ENCODE measurements at places on chromosomes 6 and 20.
A peak's percentile ranks its signal among the peaks of the same experiment; 100 is the strongest.

DNA sequence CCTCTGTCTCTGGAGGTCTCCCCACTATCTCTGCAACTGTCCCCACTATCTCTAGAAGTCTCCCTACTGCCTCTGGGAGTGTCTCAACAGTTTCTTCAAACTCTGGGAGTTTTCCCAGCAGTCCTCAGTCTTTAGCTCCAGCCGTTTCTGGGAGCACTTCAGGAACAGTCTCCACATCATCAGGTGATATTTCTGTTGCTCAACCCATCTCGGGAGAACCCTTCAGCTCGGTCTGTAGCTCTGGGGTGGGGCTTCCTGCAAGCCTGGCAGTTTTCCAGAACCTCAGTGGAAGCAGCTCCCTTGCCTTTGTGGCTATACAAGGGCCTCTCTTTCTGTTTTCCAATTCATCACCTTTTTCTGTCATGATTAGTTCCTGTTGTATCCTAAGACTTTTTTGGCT, 3.0 kb upstream of the SFTA2 start:
- no peak for DNase-seq

- DNase-seq: no peak
Measured at GRCh38 chr20:52787216-52787615, 184.9 kb upstream of the TSHZ2 start.

- DNase-seq: peak; percentile 3
Measured at GRCh38 chr20:22248051-22248667, 336.2 kb downstream of the FOXA2 start.

DNA sequence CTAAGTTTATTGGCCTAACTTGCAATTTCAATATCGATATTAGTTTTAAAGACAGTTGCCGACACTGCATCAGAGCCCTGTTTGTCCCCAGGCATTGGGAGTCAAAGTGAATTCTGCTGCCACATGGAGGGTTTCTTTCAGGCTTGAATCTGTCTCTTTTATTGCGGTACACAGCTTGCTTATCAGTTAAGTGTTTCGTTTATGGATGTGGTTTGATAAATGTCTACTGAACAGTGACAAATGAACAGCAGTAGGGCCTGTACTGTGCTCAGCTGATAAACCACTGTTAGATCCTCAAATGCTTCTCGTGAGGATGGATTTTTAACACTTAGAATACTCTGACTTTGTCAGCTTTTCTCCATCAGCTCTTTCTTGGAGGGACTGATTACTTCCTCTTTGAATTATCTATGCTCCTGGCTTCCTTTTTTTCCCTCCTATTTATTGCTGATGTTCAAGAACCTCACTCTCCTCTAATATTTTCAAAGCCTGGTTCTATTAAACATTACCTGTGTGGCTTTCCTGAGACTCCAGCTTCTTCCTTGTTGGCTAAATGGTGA, 240.8 kb downstream of the PLCB1 start:
- DNase-seq: no peak

DNA sequence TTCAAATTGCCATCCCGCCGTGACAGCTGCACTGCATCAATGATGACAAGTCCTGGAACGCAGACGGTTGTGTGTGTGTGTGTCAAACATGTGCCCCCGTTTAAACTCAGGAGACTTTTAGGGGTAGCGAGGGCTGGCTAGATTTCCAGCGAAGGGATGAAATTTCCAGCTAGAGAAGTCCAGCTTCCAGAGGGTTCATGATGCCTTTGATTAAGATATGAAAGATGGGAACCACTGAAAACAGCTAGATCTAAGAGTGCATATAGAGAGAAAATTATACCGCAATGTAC, 644 bp downstream of the KIZ start:
- no peak for DNase-seq

- no peak for DNase-seq
Measured at GRCh38 chr6:28490205-28490890, 25.2 kb downstream of the GPX6 start.

All from astrocyte of the spinal cord (primary cell).